ENCODE measurements at places on chromosomes 4 and X.

GRCh38 chr4:15778289-15779241 is at the start of gene CD38:
TSS of gene CD38 (plus strand) at chr4:15778328. CDS start at chr4:15778415, 87 bp downstream.
- DNase-seq = no peak

DNA sequence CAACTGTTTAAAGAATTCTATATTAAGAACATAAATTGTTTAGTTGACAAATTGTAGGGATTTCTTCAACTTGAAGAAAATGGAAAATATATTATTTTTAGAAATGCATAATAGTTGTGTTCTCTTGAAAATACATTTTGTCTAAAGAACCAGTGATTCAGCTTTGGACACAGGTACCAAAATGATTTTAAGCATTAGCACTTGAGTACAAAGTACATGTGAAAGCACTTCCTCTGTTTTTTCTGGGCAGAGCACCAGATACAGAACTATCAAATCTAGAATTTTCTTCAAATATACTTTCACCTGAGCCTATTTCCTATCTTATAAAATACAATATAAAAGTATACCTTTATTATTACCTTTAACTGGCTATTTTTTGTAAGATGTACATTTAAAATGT is 539.8 kb downstream of the ADGRL3 start:
- DNase-seq = no peak

DNA sequence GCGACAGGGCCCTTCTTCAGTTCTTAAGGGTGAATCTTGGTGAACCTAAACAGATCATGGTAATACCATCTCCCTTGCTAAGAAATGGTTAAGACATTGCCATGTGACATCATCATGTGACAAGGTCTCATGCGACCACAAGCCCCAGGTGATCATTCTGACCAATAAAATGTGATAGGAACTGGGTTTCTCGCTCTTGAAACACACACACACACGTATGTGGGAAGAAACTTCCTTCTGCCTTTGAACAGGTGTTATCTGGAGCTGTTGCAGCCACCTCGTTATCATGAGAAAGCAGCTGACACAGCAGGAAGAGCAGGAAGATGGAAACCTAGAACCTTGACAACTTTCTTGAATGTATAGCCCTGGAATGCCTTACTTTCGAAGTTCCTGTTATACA is 10.2 kb downstream of the SOD3 start:
- DNase-seq = no peak

- no peak for DNase-seq
Measured at GRCh38 chr4:5120468-5120867, 69.2 kb downstream of the STK32B start.

- no peak for DNase-seq
Measured at GRCh38 chrX:69060631-69061408, 104.4 kb downstream of the PJA1 start.

DNA sequence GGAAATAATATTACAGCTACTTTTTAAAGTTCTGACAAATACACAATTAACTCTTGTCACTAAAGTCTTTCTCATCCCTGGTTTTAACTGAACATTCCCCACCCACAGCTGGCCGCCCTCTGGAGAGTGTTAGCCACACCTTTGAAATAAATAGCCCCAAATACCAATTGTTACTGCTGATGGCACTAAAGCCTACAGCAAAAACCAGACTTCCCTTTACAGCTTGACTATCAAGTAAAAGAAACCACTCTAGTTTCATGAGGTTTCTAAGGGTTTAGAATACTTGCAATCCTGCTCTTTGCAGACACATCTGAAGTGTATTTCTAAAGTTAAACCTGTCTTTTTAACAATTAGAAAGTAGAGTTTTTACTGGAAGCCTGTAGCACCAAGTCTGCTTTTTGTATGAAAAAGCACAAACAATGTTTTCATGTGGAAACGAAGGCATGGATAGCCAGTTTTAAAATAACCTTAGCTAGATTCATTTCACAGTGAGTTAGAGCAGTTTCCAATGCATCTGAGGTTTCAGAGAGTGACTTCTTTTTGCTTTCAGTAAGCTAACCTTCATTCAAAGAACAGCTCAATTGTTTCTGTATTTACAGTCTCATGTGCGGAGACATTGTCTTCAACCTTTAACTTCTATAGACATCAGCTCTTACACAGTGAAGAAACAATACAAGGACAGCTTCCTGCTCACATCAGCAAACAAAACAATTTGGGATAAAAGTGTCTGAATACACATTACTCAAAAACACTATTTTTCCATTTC is 164.8 kb upstream of the VEGFC start:
- no peak for DNase-seq

DNA sequence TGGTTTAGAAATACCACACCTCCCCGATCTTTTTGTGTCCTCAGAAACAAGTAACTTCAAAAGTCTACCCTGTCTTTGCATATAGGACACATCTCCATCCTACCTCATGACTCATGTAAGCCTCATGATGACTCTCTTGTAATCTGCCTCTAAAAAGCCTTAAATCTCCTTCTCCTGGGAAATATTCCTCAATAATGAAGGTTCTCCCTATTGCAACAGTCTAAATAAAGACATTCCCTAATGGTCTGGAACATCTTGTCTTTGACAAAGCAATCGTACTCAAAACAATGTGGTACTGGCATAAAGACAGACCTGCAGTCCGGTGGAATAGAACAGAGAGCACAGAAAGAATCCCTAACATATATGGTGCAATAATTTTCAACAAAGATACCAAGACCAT is 257.7 kb downstream of the OPHN1 start:
- no peak for DNase-seq

DNA sequence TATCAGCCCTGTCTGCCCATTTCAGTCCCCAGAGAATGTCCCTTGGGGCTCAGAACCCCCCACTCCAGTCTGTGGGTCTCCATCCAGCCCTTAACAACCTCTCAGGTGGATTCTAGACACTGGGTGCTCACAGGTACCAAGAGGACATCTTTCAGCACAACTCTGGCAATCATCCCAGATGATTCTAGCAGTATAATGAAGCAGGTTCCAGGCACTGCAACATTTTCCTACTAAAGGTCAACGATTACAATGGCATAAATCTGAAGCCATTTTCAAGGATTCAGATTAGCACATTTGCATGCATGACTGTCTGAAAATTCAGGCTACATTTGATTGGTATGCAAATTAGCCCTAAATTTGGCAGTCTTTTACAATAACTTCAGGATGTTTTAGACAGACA is 10.0 kb downstream of the SLC2A9 start:
- no peak for DNase-seq

DNA sequence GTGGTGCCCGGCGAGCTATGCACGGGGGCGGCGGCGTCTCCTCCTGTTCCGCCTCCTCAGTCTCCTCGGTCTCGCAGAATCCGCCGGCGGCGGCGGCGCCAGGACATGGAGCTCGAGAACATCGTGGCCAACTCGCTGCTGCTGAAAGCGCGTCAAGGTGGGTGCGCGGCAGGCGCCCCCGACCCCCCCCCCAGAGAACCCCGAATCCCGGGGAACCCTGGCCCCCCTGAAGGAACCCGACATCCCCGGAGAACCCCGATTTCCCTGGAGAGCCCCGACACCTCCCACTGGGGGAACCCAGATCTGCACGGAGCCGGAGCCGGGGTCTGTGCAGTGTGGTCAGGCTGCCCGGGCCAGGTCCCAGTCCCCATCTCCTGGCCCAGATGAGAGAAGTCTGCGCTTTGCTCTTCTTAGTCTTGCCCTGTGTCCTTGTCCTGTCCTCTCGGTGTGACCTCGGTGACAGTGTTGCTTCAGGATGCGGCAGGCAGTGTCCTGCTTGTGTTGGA is 648 bp downstream of the GRK4 start:
- no peak for DNase-seq

- no peak for DNase-seq
Measured at GRCh38 chr4:54315561-54316538, 86.8 kb downstream of the PDGFRA start.

- DNase-seq = no peak
Measured at GRCh38 chr4:146098978-146099377, 76.5 kb upstream of the LSM6 start.

GRCh38 chrX:9356846-9357245 is 108.0 kb upstream of the TBL1X start:
- no peak for DNase-seq

DNA sequence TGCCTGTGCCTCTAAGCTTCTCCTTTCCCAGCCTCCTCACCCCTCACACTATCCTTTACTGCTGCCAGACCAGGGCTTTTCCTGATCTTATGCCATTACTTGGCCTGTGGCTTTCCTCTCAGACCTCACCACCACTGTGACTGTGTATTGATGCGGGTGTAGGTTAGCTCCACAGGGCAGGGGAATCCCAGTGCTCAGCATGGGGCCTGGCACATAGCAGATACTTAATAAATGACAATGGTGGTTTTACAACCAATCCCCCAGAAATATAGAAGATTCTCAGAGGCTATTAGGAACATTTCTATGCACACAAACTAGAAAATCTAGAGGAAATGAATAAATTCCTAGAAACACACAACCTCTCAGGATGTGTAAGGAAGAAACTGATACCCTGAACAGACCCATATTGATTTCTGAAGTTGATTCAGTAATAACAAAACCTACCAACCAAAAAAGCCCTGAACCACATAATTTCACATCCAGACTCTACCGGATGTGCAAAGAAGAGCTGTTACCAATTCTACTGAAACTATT is 129.6 kb upstream of the QRFPR start:
- DNase-seq = no peak

- DNase-seq = no peak
Measured at GRCh38 chr4:39635023-39635422, 3.6 kb downstream of the SMIM14 start.

GRCh38 chr4:149031399-149031798 is 589.2 kb upstream of the NR3C2 start:
- no peak for DNase-seq

DNA sequence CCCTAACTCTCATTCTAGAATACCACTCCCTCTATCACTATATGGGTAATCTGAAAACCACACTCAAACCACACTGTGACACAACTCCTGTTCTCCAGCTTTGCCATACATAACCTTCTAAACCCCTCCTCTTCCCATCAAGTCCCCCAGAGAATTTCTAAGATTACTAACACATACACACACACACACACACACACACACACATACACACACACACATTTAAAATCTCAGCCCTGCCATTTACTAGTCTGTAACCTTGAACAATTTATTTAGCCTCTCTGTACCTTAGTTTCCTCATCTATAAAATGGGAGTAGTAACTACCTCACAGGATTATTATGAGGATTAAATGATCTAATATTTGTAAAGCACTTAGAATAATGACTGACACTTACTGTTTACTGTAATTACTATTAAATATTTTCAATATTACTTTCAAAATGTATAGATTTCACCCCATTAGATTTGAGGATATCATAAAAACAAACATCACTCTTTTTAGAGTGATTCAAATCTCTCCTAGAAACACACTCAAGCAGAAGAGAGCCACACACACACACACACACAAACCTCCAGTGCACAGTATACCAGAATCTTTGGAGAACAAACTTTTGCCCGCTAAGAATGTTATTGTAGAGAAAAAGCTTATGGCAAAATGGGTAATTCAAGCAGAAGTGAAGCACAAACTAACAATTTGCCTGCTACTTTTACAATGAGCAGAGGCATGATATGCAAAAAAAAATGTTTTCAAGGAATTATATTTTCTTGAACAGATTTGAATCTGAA is 3.8 kb downstream of the ANKRD50 start:
- DNase-seq = no peak

DNA sequence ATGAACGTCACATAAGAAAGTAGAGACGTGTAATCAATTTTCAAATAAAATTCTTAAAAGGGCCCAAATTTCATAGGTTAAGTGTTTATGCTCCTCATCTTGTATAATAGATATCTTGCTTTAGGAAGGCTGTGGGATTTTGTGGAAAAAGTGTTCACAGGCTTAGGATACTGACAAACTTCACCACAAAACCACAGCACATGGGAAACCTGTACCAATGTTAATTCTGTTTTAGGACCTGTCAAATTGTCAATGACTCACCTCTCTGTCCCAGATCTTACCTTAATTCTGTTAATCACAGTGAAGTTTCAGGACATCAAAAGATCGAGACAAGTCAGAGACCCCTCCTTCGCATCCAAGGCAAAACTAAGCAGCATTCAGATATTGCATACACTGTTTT is 24.2 kb downstream of the FGFBP1 start:
- DNase-seq = no peak

DNA sequence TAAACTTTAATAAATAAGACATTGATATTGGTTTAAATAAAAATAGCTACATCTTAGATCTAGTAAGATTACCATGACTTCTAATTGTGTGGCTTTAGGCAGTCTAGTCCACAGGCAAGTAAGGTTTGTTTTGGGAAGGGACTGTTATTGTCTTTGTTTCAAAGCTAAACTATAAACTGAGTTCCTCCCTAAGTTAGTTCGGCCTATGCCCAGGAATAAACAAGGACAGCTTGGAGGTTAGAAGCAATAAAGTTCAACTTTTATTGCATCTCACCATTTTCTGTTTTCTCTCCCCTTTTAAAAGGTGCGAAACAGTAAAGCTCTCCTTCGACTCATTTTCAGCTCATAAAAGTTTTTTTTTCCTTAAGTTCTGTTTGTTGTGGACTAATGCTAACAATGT is 70.4 kb upstream of the S100G start:
- DNase-seq = no peak

DNA sequence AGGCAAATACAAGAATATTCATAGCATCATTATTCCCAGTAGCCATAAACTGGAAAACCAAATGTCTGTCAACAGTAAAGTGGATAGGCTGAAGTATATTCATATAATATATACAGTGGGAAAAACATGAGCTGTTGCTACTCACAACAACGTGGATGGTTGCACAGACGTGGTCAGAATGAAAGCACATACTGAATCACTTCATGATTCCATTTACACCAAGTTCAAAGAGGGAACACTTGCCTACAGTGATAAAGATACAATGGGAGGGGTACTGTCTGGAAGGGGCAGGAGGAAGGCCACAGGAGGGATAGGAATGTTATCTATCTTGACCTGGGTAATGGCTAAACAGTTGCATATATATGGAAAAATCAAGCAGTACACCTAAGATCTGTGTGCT is 25.3 kb downstream of the APBB2 start:
- DNase-seq = no peak

DNA sequence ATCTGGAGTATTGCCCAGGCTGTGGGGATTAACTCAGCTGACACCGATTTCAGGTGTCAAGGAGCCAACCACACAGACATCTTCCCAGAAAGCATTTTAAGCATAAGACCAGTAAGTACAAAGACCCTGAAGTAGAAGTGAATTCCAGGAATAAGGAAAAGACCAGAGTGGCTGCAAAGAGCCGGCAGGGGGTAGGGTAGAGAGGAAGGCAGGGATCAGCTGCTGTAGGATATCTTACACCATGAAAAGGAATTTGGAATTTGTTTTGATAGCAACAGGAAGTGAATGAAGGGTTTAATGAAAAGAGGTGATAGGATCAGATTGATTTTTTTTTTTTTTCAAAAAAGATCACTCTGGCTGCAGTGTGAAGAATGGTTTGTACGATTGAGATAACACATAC is 113.6 kb upstream of the PPARGC1A start:
- DNase-seq = no peak

Data from stimulated activated CD8-positive, alpha-beta memory T cell treated with anti-CD3 and anti-CD28 coated beads, Interleukin-7, amount 100 ng/mL, for 1 hour (primary cell).